Frontal cortex (tissue), 4 donors: ENCODE measurements at places on chromosomes 16 and 17. TPM values are rescaled to one million over a fixed set of nuclear protein-coding genes. Genes with fewer than 3 reads are reported as not detected.

Gene CTF1
- total RNA-seq = 0.41 TPM

Gene TP53TG3B
- not detected for total RNA-seq

Gene TMEM98
- 37.9 TPM for total RNA-seq

Gene ARHGAP23
- 31.4 TPM for total RNA-seq

Gene TNK1
- 0.82 TPM for total RNA-seq

Gene CACNG5
- total RNA-seq = 2.9 TPM

Gene MT3
- total RNA-seq = 7.3 TPM

Gene SDK2
- total RNA-seq = 6.9 TPM

Gene GJC1
- total RNA-seq = 76.2 TPM
